ENCODE measurements at places on chromosomes 1 and 21.

- DNase-seq = no peak
Measured at GRCh38 chr1:80722611-80723010, 1078.1 kb upstream of the ADGRL2 start.

- no peak for DNase-seq
Measured at GRCh38 chr1:186864296-186864695, 35.5 kb downstream of the PLA2G4A start.

DNA sequence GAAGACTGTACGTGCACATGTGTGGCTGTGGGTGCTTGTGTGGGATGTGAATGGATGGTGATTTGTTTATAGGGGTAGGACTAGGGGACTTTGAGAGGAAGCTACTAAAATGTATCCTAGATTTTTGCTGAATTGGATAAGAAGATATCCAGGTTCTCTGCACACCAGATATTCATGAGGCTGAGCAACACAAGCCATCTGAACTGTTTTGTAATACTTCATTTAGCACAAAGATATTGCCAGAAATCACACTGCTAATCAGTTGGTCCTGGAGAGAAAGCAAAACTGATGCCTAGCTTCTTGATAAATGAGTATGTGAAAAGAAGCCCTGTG, 135.3 kb downstream of the NOS1AP start:
- no peak for DNase-seq

- DNase-seq = no peak
Measured at GRCh38 chr1:48450505-48450904, 21.5 kb downstream of the SPATA6 start.

GRCh38 chr1:167630568-167631385, 745 bp downstream of the RCSD1 start:
- no peak for DNase-seq

Measured in HFF-Myc (cell line).